CD4-positive, alpha-beta T cell treated with Interleukin-6 for 4 hours (primary cell): ENCODE measurements at places on chromosomes 1 and 21.

- DNase-seq, result no peak
Measured at GRCh38 chr1:49197081-49197480, 420.4 kb upstream of the BEND5 start.

- DNase-seq, result peak; percentile 84
Measured at GRCh38 chr21:42818328-42818749, 61.0 kb downstream of the WDR4 start.

DNA sequence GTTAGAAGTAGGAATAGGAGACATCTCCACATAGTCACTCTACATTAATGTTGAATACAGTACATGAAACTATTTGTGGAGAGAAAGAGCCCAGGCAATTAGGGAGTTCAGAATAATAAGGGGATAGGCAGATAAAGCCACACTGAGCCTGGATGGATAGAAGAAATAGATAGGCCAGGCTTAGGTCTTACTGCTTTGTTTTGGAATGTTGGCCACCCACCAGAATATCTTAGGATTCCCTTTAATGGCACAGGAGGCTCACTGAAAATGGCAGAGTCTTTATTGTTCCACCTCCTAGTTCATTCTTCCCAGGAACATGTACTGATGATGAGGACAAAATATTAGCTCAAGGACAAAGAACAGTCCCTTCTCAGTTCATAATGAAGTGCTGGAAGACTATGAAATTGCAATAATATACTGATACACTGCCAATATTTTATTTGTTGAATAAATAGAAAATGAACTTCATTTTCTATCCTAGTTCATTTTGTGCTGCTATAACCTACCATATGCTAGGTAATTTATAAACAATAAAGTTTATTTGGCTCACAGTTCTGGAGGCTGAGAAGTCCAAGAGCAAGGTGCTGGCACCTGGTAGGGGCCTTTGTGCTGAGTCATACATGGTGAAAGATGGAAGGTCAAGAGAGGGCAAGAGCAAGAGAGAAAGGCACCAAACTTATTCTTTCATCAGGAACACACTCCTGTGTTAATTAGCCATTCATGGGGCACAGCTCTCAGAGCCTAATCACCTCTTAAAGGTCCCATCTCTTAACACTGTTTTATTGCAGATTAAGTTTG is 87.3 kb downstream of the TBX15 start:
- no peak for DNase-seq

DNA sequence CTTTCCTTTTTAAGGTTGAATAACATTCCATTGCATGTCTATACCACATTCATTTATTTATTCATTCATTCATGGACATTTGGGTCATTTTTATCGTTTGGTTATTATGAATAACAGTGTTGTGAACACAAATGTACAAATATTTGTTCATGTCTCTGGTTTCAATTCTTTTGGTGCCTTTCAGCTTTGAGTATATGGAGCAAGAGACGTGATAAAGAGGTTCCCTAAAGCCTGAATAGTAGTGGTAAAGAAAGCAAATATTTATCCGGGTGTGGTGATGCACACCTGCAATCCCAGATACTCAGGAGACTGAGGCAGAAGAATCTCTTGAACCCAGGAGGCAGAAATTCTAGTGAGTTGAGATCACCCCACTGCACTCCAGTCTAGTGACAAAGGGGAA is 5.3 kb upstream of the RLF start:
- DNase-seq, result no peak

DNA sequence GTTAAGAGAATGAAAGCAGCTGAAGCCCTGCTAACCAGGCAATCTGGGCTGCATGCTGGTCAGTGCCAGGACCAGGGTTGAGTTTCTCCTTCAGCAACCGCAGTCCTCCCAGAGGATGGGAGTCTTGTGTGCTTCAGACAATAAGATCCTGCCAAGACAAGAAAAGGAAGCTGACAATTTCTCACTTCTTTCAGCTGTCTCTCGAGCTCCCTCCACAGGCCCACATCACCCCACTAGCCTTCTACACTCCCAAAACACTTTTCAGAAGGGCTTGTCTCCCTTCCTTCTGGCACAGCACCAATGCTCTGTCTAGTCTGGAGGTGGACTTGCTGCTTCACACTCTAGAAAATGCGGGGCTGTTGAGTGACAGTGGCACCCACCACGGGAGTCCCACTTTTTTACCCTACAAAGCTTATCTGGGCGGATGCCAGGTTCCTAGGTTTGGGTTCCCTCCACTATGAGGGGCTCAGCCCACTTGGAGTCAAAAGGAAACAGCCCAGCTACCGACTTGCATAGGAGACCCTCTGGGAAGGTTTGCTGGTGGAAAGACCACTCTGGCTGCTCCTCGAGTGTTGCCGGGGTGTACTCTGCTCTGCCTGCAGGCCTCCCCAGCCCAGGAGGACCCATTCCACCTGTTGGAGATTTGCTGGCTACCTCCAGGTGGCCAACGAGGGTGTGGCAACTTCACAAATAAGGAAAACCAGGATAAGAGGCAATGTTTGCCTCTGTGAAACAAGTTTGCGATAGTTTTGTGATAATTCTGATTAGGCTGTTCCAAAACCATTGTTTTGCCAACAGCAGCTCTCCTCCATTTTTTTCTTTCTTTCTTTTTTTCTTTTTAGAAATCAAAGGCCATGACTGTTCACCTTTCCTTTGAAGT is 68.9 kb downstream of the TENT5C start:
- peak; percentile 67 for DNase-seq

- DNase-seq, result no peak
Measured at GRCh38 chr1:87686136-87686495, 357.4 kb downstream of the LMO4 start.

- no peak for DNase-seq
Measured at GRCh38 chr1:197413564-197413963, 145.5 kb downstream of the CRB1 start.
